Tongue (tissue), 3 donors: ENCODE measurements at places on chromosomes 16 and 17. TPM values are rescaled to one million over a fixed set of nuclear protein-coding genes. Genes with fewer than 3 reads are reported as not detected.

DNA sequence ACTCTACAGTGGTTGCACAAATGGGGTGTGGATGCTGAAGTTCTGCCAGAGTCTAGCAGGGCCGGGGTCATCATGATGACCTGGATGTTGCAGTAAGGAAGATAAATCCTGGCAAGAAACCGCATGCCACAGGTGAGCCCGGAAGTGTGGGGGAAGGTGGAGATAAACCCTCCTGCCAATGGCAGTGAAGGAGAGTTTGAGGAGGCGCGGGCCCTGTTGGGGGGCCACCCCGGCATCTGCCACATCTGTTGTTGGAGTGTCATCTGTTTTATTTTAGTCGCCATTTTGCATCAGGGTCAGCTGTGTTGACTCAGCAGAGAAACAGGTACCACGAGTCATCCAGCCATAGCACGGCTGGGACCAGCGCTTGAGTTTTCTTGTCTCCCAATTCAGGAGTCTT, 173.8 kb upstream of the CHMP6 start:
- DNase-seq = no peak

- no peak for DNase-seq
Measured at GRCh38 chr17:55978578-55978977, 174.7 kb upstream of the ANKFN1 start.

GRCh38 chr17:75065562-75066151, 18.6 kb downstream of the KCTD2 start:
- DNase-seq = no peak

GRCh38 chr17:16492613-16493530, 879 bp upstream of the LRRC75A start:
- DNase-seq = no peak

- DNase-seq = peak; percentile 77
Measured at GRCh38 chr17:39660397-39661385, 4.5 kb upstream of the TCAP start.

DNA sequence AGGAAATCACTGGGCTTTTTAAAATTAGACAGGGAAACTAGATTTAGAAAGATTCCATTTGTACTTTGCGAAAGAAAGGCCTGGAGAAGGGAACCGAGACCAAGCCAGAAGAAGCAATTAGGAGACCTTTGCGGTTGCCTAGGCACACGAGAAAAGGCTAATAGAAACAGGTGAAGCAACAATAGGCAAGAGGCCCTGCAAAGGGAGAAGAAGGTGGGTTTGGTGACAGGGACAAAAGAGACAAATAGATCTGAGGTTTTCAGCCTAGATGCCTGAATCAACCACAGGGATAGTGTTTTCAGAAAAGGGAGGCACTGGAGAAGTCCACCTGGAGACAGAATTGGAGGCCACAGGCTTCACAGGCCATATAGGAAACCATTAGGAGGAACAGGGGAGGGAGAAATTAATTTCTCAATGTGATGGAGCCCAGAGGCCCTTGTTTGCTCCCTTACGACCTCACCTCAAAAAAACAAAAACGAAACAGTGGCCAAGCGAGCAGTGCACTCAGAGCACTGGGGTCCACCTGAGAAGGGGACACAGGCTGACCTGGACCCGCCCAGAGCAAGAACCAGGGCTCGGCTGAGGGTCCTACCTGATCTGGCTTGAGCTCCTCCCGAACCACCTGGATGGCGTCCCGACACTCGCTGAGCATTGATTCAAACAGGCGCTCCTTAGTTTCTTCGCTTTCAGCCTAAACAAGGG, 22.3 kb downstream of the SRP68 start:
- no peak for DNase-seq

DNA sequence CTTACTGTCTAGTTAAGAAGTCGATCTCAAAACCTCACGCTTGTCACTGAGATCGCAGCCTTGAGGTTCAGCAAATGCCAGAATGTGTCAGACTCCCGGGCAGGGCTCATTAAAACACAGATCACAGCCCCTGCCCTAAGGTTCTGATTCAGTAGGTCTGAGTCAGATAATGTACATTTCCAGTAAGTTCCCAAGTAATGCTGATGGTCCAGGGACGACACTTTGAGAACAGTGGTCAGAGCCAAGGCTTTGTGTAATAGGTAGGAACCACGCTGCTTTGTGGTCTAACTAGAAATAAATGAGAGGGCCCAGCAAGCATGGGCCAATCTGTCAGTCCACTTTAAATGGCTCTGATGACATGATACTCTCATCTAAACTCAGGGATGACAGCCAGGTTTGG, 228.6 kb downstream of the ZFHX3 start:
- DNase-seq = no peak

DNA sequence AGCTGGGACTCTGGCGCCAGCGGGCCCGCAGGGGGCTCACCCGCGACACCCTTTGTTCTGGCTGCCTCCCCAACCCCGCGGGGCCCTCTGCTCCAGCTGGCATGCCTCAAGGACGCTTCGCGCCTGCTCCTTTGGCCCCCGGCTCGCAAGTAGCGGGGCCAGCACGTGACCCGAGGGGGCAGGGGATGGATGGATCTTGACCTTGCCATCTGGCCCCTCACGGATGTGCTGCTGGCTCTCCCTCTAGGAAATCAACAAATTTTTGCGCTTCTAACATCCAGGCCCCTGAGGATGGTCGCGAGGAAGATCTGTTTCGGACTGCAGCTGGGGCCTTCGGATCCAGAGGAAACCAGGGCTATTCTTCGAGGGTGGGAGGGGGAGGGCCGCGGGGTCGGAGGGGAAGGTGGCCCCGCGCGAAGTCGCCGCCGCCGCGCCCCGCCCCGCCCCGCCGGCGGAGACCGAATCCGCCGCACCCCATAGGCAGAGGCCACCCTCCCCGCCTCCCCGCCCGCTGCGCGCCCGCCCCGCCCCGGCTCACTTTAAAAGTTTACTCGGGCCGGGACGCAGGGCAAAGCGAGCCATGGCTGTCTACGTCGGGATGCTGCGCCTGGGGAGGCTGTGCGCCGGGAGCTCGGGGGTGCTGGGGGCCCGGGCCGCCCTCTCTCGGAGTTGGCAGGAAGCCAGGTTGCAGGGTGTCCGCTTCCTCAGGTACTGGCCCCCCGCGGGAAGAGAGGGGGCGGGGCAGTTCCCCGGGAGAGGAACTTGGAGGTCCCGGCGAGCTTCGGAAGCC, at the start of gene ACSF2:
TSS of gene ACSF2 (plus strand) at position 537 of the 790 bp plus-strand sequence. CDS start at position 581, 44 bp downstream.
- peak; percentile 78 for DNase-seq

- peak; percentile 47 for DNase-seq
Measured at GRCh38 chr16:12268606-12269005, 292.1 kb downstream of the SNX29 start.

- no peak for DNase-seq
Measured at GRCh38 chr16:28604186-28604565, 5.7 kb downstream of the SULT1A1 start.

DNA sequence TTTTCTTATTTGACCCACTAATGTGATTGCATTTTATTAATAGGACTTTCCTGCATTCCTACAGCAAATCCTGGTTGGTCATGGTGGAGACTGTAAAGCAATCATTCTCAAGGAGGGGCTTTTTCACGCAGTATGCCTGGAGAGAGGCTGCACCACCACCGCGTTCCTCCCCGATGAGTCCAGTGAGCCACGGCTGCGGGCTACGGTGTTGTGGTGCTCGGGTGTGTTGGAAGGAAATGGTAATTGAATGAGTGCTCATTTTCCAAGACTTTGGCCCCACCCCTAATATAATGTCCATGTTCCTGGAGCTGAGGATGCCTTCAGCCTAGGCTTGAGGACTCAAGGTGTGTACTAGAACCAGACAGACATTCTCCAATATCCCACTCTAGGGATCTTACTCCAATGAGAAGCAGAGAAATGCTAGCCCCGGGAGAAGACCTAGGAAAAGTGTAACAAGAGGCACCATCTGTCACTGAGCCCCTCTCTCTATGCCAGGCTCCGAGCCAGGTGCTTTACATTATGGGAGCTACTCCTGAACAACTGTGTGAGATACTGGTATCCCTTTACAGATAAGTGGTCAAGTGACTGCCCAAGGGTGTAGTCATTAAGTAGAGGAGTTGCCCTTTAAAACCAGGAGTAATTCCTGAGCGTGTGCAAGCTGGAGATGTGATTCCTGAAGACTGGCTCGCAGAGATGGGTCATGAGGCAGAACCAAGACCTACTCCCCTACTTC, 39.4 kb downstream of the HEATR6 start:
- DNase-seq = peak; percentile 25

DNA sequence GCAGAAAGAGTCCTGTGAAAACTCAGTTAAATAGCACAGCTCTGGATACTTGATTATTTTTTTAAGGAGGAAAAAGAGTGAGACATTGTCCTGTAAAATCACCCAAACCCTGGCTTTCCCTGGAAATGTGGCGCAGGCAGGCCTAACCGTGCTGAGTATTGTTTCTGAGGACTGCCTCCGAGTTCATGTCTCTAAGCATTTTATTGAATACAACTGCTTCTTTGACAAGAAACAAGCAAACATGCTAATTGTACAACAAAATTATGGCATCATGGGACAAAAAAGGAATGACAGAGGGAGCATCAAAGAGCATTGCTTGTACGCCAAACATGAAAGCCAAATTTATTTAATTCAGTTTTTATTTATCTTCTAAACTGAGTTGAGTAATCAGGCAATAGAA, 64.5 kb upstream of the HSBP1 start:
- no peak for DNase-seq

DNA sequence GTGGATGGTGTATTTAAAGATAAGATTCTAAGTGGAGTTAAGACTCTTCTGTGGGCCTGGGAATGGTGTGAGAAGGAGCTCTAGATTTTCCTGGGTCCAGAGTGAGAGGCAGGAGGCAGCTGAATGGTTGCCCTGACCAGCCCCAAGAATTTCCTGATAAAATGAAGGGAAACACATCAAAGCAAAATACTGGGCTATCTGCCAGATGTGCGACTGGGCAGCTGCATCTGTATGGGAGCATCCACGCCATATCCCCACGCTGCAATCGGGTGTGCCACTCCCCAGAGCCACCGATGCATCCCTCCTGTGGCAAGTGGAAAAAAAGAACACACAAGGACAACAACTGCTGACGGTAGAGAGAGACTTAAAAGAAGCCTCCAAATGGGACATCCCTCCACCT, 84.3 kb upstream of the COX10 start:
- no peak for DNase-seq

DNA sequence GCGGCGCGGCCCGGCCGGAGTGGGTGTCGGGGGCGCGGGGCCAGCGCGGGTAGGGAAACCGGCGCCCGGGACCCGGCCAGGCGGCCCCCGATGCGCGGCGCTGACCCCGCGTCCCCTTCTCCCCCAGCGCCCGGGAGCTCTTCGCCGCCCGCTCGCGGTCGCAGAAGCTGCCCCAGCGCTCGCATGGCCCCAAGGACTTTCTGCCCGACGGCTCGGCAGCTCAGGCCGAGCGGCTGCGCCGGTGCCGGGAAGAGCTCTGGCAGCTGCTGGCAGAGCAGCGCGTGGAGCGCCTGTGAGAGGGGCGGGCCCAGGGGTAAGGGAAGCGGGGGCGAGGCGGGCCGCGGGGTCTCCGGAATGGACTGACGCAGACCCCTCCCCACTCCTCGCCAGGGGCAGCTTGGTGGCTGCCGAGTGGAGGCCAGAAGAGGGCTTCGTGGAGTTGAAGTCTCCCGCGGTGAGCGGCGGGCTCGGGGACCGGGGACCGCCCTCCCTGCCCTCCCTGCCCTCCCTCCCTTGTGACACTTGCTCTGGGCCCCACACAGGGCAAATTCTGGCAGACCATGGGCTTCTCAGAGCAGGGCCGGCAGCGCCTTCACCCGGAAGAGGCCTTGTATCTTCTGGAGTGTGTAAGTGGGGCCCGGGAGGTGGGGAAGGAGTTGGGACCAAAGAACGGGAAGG, 430 bp downstream of the TSEN54 start:
- peak; percentile 59 for DNase-seq

DNA sequence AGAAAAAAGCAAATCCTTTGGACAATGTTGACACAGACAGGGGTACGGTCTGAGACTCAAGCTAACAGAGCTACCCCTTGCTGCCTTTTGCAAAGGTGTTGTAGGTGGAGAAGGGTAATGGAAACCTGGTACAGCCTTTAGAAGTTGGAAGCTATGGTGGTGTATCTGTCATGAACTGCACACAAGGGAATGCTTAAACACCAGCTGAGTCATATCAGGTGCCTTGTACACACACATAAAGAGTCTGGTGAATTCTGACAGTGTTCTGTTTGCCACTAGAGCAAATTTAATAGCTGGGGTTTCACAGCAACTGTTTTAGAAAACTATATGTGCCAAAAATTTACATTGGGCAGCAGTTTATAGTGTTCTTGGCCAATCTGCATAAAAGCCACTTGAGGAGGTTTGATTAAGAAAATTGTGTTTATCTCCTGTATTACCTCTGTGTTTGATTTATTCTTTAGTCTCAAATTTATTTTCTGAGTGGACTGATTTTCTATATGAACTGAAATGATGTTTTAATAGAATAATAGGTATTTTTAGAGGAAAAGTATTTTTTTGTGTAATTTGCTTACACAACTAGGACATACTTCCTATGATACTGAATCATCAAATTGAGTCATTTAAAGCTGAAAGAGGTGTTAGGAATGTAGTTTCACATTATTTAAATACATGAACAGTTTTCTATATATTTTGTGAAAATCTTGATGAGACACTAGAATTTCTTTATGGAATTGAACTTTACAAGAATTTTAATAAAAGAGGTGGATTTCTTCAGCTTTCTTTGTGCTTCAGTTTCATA, 136.9 kb downstream of the MAP2K6 start:
- DNase-seq = no peak

- peak; percentile 54 for DNase-seq
Measured at GRCh38 chr16:56910654-56911539, 21.0 kb upstream of the HERPUD1 start.

- peak; percentile 23 for DNase-seq
Measured at GRCh38 chr17:4499431-4500190, 930 bp downstream of the SPNS2 start.

- no peak for DNase-seq
Measured at GRCh38 chr17:30173649-30174048, 57.0 kb downstream of the NSRP1 start.

- no peak for DNase-seq
Measured at GRCh38 chr16:84739349-84740124, 39.7 kb downstream of the USP10 start.

DNA sequence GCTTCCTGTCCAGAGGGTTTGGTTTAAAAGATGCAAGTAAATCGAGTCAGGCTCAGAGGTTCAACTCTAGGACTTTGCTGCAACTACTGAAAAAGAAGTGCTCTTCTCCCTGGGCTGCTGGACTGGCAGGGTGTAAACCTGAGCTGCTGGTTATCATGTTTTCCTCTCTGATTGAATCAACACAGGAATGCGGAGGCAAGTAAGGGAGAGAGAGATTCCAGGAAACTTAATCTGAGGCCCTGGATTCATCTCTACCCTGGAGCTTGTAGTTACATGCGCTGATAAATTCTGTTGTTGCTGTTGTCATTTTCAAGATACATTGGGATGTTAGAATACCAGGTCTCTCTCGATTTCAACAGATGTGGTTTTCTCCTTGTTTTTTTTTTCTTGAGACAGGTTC, 8.2 kb upstream of the HS3ST3A1 start:
- no peak for DNase-seq

- no peak for DNase-seq
Measured at GRCh38 chr16:53672461-53672860, 31.2 kb downstream of the RPGRIP1L start.

TMEM11 gene
- total RNA-seq = 20.9 TPM

PRPSAP1 gene
- 55.8 TPM for total RNA-seq

KCNJ2 gene
- total RNA-seq = 19.1 TPM

KCNAB3 gene
- total RNA-seq = 0.82 TPM

CARD14 gene
- total RNA-seq = 14.9 TPM

KRTAP9-2 gene
- total RNA-seq = not detected

ADAP2 gene
- total RNA-seq = 5.5 TPM
